Bronchial epithelial cell (primary cell): ENCODE measurements at places on chromosomes 6 and 20. TPM values are rescaled to one million over a fixed set of nuclear protein-coding genes. Genes with fewer than 3 reads are reported as not detected.

- DNase-seq: no peak
Observed at GRCh38 chr20:59173938-59174491, 10.4 kb downstream of the ZNF831 start.

GRCh38 chr6:3871515-3871914 is 22.3 kb downstream of the FAM50B start:
- DNase-seq: no peak

- no peak for DNase-seq
Observed at GRCh38 chr20:50194422-50194830, 3.8 kb downstream of the CEBPB start.

- no peak for DNase-seq
Observed at GRCh38 chr6:118333772-118334171, 214.3 kb upstream of the PLN start.

DNA sequence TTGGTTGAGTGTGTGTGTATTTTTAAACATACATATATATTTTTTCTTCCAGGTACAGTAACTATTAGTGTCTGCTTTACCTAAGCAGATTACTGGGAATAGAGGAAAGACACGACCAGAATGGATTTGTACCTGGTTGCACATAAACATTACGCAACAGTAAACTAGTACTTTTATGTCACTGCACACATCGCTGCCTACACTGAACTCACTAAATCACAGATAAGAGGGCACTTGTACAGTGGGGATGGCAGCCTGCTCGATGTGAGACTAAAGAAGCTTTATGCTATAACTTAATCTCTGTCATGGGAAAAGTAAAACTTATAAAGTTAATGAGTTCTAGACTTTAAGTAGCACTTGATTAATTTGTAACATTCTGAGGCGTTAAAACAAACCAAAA is 89.5 kb upstream of the SIM1 start:
- peak; percentile 4 for DNase-seq

DNA sequence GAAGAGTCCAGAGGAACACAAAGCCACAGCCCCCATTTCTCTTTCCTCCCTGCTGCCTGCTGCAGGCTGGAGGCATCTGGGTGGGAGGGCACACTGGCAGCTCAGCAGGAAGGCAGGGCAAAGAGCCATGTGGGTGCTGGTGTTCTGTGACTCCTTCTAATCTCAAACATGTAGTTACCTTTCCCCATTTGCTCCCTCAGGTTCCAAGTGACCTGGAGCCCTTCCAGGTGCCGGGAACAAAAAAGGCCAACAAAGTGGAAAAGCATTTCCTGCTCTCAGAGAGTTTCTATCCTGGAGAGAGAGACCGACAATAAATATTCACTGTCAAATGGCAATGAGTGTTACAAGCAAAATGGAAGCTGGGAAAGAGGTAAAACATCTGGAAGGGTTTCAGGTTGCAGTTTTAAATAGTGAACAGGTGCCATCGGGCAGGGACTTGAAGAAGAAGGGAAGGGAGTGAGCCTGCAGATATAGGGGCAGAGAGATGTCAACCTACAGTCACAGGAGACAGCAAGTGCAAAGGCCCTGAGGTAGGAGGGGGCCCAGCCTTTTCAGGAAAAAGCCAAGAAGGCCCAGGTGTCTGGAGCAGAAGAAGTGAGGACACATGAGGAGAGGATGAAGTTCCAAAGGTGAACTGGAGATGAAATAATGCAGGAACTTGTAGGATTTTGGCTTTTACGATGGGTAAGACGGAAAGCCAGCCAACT is 43.6 kb upstream of the IYD start:
- DNase-seq: peak; percentile 82

- peak; percentile 100 for DNase-seq
Observed at GRCh38 chr20:52923123-52923937, 48.8 kb upstream of the TSHZ2 start.

- DNase-seq: no peak
Observed at GRCh38 chr20:63178889-63179686, 36.8 kb downstream of the YTHDF1 start.

DNA sequence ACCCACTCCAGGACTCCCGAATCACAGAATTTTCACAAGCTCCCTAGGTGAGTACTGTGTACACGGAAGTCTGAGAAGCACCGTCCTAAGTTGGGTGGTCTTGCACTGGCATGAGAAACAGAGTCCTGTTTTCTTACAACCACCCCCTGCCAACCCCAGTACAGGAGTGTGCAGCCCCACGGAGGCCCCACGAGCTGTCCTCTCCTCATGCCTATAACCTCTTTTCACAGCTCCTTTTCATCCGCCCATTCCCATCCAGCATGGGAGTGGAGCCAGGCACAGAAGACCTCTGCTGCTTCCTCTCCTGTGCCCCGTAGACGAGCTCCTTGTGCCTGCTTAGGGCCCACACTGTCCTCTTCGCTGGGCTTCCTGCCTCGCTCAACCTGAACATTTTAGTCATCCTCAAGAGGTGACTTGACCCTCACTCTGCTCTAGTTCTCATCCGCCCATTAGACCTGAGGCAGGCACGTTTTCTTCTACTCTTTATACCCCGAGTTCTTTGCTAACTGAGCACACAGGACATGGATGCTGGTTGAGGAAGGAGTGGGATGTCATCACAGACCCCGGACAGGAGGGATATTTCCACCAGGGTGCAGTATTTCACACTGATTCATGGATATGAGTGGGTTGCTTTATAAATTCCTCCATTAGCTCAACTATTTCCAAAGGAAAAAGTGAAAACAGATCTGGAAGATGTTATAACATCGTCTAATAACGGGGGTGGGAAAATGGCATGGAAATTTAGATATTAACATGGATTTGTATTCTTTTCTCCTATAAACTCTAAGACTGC is 160.5 kb downstream of the TTLL2 start:
- DNase-seq: no peak

- DNase-seq: no peak
Observed at GRCh38 chr6:108655806-108656651, 95.3 kb downstream of the FOXO3 start.

GRCh38 chr20:57544838-57545564 is 15.9 kb upstream of the PCK1 start:
- no peak for DNase-seq

GRCh38 chr20:58229198-58229798 is 845 bp upstream of the ANKRD60 start:
- no peak for DNase-seq

DNA sequence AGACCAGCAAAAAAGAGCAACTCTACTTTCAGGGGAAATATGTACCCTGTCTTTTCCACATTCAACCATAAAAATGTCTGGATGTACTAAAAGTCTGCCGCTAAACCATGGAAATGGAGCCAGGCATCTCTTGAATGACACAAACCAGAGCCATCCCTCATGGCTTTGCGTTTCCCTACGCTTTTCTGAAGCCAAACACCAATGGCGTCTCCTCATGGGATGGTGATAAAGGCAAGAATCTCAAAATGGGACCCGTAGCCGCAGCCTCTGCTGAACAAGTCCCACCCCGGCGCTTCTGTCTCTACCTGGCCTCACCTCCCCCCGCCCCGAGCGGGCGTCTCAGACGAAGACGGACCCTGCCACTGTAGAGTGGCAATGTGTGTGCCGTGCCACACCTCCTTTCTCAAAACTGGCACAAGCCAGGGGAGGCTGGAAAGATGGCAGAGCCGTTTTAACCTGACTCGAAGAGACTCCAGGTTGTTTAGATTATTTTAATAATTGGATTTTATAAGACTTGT is 80.3 kb upstream of the AFDN start:
- no peak for DNase-seq

- peak; percentile 89 for DNase-seq
Observed at GRCh38 chr6:137001299-137001976, 43.3 kb downstream of the IL20RA start.

Gene DNMT3B
- 0.79 and 2.4 TPM in 2 replicates for total RNA-seq

Gene WDR27
- total RNA-seq: 16.8 and 21.8 TPM in 2 replicates

Gene RNF217
- 14.2 and 16.3 TPM in 2 replicates for total RNA-seq

Gene PAX1
- total RNA-seq: not detected in 2 replicates
